ENCODE measurements at places on chromosomes 2 and 18. TPM values are rescaled to one million over a fixed set of nuclear protein-coding genes. Genes with fewer than 3 reads are reported as not detected.

The ZNF385B gene
- not detected for total RNA-seq

The CHPF gene
- total RNA-seq, result 59.7 TPM

The CASP8 gene
- 26.6 TPM for total RNA-seq

The LYG1 gene
- 0.16 TPM for total RNA-seq

The SLC8A1 gene
- total RNA-seq, result 82.7 TPM

The OLA1 gene
- total RNA-seq, result 86.7 TPM

The DPP4 gene
- 48.4 TPM for total RNA-seq

The CNTNAP5 gene
- not detected for total RNA-seq

The IL1F10 gene
- not detected for total RNA-seq

The TUBA4B gene
- total RNA-seq, result under 0.01 TPM

The DNAJC5G gene
- total RNA-seq, result not detected

The UPP2 gene
- not detected for total RNA-seq

The CCDC68 gene
- under 0.01 TPM for total RNA-seq

All from bronchial smooth muscle cell (primary cell).